NCI-H1694 (cell line): ENCODE measurements at places on chromosomes 11 and 22.

DNA sequence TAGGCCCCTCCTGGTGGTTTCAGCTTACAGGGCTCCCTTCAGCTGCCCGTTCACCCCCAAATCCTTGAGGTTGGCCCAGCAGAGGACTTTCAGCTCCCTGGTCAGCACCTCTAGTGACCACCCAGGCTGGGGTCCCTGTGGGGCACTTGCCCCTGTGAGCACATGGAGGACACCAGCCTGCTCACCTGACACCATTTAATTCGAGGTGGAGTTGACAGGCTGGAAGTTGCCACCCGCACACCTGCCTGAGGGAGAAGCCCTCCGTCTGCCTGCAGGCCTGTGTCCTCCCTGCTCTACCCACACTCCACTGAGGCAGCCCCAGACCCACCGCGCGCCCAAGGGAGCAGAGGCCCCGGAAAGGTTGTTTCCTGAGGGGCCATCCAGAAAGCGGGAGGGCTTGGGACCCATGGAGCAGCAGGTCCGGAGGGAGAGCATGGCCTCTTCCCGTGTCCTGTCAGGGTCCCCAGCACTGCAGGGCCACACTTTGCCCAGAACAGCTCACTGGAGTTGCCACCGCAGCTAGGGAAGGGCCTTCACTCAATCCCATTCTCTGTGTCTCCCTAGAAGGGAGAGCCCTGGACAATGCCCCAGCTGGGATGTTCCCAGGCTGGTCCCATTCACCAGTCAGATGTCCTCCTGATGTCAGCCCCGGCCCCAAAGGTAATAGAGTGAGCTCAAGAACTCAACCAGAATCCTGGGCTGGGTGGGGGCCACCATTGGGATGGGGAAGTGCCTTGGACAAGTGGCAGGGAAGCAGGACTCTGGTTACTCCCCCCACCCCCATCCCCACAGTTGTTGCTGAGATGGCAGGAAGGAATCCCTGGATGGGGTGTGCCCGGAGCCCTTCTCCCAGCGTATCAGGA is 82.4 kb downstream of the MED15 start:
- no peak for DNase-seq

- no peak for DNase-seq
Measured at GRCh38 chr11:122796128-122796717, 42.1 kb upstream of the CRTAM start.

DNA sequence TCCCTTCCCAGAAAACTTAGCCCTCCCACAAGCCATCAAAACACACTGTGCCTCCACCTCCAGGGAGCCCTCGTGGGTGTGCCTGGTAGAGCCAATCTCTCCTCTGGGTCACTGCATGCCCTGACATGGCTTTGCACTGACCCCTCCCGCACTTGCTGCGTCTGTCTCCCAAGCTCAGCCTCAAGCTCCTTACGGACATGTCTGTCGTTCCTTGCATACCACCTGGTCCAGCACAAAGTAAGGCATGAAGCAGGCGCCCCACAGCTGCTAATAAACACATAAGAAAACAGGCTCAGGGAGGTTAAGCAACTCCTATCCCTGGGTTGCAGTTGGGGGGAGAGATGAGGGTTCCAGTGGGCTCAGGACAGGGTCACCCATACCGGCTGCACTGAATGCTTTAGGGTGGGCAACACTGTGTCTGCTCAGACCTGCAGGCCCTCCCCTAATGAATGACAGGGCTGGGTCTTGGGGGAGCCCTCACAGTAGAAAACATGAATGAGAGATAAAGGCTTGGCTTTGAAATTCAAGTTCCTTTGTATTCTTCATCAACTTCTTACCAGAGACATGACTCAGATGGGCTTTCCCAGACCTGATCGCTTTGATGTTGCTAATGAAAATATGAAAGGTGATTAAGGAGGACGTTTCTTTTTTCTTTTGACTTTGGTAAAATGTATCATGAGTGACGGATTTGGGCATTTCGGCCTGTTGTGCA is 38.0 kb downstream of the PHF21B start:
- DNase-seq = no peak

DNA sequence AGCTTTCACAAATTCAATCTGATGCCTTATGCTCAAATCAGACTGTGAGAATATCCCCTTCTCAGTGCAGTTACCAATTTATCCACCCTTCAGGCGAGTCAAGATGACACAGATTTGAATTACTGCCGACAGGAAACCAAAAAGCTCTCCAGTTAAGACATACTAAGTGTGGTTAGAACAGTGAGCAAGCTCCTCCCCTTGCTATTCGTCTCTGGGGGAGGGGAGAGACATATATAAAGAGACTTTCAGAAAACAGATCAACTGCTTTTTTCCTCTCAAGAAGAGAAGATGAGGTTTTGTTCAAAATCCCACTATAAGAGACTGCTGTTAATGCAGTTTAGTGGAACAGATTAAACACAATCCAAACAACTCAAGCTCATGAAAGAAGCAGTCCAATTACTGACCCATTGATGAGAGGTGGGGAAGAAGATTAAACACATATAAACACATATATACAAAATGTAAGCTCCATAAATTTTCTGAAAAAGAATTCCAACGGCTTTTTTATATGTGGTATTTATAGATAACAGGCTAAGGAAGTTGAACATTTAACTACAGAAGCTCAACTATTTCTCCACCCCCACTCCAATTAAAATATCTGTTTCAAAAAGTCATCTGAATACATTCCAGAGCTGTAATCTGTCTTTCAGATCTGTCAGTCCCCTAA is 102.7 kb downstream of the MRTFA start:
- no peak for DNase-seq

DNA sequence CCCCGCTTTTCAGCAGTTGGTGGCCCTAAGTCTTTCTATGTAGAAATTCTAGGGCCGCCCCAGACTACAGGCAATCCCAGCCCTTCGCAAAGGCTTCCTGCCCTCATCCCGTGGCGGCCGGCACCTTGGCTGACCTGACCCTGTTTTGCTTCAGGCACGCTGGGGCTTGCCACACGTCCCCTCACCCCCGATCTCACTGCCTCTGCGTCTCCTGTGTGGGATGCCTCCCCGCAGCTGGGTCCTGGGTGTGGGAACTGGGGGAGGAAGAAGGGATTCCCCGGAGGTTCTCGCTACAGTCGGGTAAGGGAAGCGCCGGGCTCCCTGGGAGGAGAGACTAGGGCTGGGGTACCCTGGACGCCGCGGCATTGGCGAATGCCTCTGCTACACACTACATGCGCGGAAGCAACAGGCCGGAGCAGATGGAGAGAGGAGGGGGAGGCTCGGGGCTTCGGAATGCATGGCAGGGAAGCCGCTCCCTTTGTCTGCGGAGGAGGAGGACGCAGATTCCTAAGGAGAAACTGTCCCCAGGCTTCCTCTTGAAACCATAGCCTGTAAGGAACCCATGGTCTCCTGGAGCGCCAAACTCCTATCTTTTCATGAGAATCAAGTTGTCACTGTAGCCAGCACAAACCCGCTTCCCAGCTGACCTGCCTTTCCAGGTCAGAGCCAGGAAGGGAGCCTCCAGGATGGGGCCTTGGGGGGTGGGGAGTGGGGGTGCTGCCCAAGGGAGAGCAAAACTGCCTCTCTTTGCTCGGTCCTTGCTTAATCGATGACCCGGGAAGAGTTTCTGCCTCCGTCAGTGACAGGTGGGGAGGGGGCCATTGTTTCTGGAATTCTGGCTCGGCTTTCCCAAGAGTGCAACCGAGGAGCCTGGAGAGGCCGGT is 1.4 kb downstream of the DTX4 start:
- DNase-seq = no peak

DNA sequence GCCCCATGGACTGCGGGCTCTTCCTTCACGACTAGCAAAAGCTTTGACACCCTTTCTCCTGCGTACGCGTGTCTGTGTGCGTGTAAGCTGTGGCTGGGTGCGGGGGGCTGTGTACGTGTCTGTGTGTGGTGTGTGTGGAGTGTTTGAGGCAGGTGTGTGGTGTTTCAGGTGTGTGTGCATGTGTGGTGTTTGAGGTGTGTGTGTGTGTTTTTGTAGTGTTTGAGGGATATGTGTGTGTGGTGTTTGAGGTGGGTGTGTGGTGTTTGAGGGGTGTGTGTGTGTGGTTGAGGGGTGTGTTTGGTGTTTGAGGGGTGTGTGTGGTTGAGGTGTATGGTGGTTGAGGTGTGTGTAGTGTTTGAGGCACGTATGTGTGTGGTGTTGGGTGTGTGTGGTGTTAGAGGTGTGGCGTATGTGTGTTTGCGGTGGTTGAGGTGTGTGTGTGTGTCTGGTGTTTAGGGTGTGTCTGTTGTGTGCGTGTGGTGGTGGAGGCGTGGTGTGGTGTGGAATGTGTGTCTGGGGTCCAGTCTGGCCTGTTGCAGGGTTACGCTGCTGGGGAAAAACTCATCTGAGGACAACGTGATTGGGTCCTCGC is 687 bp upstream of the ARSA start:
- DNase-seq = no peak

DNA sequence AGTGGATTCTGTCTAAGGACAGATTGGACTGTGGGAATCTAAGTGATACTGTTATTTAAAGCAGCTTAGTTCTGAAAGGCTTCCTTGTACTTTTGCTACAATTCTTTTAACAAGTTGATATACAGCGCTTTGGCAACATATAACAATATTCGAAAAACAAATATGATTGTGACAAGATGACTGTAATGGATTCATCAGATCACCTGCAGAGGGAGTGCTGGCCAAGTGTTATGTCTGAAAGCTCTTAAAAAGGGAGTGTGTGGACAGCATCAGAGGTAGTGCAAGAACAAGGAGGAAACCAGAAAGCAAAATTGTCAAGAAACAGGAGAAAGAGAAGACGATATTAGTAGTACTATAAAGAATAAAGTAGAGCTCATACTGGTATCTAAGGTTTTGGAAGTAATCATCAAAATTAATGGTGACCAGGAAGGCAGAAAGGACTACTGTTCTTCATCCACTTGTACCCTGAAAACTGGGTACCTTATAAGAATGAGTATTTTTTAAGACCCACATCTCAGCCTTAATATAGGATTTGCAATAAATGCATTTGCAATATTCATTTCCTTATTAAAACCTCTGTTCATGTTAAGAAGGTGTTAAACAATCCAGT is 1112.0 kb upstream of the CCDC90B start:
- DNase-seq = no peak

DNA sequence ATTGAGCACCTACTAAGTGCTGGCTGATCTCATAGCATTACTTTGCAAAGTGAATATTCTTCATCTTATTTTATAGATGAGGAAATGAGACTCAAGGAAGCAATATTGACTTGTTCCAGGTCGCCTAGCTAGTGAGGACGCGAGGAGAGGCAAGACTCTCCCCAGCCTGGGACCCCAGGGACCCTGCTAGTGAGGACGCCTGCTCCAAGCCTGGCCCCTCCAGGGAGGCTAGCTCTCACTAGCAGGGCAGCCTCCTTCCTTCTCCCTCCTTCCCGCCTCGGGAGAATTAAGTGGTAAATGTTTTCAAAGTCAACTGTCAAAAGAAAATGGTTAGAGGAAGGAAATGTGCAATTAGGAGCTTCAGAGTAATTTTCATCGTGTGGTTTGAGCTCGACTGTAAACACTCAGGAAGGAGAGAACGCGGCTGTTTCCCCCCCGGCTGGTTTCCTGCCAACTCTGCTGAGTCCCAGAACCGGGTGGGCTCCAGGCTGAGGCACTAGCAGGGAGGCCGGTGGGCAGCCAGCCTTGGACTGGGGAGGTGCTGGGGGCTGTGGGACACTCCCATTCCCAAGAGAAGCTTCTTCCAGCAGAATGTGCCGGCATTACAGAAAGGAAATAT is 17.9 kb downstream of the MYEOV start:
- no peak for DNase-seq

DNA sequence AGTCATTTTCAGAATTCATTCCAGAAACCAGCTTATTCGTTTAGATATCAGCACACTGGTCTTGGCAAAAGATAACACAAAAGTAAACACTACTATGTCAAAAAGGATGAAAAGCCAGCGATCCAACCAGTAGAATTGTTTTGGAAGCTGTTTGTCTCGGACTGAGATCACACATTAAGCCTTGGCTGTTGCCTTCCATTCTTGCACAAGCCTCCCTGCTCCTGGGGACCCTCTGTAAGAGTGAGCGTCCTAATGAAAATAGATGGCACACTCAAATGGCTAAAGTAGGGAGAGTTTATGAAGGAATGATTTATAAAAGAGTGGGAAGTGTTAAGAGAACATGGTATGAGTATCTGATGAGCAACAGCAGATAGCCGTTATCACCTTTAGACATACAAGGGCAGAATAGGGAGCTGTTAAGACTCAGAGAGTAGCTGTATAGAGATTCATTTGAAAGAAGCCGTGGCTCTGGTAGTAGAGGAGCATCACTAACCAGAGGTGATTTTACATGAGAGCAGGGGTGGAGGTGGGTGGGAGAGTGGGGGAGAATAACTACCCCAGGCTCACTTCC is 25.2 kb downstream of the PDE3B start:
- DNase-seq = no peak

DNA sequence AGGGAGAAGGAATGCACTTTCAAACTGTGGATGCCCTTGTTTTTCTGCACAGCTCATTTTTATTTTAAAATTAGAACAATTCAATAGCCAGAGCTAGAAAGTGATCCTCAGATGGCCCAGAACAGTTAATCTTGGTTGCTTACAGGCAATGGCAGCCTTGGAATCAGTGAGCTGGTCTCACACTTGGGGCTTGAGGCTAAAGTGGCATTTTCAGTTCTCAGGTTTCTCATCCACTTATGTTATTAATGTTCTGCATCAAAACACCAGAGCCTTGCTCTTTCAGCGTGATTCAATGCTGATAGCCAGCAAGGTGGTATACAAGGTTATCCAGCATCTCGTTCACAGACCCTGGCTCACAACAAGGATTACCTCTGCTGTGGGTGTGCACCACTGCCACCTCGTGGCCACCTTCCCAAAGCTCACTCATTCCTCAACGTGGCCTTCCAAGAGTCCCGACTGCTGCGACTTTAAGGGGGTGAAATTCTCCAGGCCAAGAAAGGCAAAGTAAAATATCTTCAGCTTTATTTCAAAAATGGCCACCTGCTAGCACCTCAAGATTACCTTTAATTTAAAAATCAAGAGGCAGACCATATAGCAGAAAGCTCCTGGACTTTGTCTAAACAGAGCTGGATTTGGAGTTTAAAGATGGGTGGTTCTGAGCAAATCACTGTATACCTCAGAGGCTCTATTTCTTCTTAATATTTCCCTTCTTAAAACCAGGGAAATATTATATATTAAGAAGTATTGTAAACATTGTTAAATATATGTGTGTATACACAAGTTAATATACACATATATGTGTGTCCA is 34.2 kb upstream of the FSHB start:
- DNase-seq = peak; percentile 2
